ENCODE measurements at places on chromosomes 16 and 17.
A peak's percentile ranks its signal among the peaks of the same experiment; 100 is the strongest.

DNA sequence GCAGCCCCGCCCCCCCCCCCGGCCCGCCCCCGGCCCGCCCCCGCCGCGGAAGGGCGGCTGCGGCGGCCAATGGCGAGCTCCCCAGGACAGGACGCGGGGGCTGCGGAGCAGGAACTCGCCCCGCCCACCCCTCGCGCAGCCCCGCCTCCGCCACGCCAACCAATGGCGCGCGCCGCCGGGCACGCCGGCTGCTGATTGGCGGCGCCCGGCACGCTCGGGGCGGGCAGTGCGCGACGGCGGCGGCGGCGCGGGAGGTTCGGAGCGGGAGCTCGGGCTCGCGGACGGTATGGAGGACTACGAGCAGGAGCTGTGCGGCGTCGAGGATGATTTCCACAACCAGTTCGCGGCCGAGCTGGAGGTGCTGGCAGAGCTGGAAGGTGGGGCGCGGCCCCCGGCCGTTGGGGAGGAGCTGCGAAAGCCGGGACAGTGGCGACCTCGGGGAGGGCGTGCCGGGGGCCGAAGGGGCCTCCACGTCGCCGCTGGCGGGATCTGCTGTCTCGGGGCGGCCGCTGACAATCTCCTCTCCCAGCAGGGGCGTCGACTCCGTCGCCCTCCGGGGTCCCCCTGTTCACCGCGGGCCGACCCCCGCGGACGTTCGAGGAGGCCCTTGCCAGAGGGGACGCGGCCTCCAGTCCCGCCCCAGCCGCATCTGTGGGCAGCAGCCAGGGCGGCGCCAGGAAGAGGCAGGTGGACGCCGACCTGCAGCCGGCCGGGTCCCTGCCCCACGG, at the start of gene CHTF18:
Gene CHTF18, plus strand, starts transcription at position 222 of the 728 bp plus-strand sequence. Its CDS starts 65 bp downstream, at position 287.
- DNase-seq, result peak; percentile 100

DNA sequence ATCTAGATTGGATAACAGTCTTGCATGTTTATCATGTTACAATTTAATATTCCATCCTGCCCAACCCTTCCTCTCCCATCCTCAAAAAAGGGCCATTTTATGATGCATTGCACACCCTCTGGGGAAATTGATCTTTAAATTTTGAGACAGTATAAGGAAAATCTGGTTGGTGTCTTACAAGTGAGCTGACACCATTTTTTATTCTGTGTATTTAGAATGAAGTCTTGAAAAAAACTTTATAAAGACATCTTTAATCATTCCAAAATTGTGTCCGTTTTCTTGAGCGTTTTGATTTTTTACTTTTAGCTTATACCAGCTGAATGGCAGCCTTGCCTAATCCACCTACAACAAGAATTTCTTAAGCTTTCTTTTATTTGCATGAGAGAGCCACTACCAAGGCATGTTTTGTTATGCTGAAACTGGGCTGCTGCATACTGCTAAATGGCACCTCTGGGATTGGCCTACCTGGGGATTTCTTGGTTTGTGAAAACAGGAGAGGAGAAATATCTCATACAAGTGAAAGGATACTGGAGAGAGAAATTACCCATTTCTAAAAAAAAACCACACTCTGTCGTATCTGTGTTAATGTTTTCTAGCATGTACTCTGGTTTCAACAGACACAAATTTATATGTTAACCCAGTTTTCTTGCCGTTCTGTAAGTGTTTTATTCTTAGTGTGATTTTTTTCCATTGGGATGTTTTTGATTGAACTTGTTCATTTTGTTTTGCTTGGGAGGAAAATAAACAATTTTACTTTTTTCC, 52.2 kb downstream of the TUBD1 start:
- no peak for DNase-seq

GRCh38 chr16:79664407-79664806, 63.9 kb upstream of the MAF start:
- DNase-seq, result no peak

DNA sequence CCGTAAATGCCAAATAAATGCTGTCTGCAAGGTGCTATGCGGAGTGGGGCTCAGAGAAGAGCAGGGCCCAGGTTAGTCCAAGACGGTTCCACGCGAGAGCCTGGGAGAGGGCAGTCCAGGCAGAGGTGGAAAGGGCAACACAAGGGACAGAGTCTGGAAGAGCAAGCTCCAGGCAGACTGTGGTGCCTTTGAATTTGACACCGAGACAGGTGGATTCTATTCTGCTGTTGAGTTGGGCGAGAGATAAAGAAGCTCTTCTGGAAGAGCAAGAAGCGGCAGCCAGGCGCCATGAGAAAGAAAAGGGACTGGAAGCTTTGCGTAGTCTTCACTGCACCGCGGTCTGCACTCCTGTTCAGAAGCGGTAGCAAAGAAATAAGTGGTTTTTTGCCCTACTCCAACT, 55.6 kb downstream of the CYTH1 start:
- DNase-seq, result no peak

DNA sequence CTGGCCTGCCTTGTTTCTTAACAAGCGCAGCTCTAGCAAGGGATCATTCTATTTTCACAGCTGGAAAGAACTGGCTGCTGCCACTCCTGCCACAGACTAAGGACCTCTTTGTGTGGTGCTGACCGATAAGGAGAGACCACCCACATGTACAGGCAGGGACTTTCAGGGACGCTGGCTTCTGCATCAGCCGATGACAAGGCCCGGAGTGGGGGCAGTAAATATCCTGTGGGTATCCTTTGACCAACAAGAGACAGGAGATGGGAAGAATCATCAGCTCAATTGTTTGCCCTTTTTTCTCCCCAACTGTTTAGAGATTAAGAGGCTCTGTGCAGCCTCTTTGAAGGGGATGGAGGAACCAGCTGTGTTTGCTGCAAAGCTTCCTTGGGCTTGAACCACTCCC, 9.2 kb upstream of the ITPRIPL2 start:
- DNase-seq, result no peak

DNA sequence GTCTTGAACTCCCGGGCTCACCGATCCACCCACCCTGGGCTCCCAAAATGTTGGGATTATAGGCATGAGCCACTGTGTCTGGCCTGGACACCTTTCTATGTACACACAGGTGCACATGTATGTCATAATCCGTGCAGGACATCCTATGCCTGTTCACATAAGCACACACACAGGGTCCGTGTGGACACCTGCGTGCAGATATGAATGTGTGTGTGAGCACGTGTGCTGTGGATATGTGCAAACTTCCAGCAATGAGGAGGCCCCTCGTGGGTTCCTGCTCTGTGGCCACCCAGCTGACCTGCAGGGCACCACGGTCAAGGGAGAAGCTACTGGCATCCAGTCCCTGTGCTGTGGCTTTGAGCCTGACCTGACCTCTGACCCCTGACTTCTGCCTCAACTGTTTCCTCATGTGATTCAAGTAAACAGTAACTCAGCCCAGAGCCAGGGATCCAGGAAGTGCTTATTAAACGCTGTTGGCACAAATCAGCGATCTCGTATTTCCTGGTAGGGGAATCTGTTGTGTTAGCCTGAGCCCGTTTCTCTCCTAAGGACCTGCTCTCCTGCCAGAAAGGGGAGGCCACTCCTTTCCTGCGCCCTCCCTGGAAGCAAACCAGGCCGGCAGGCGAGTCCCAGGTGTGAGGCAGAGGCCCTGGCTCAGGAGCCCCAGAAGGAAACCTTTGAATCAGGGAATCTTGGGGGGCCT, 6.5 kb downstream of the CPNE7 start:
- no peak for DNase-seq

GRCh38 chr16:84874553-84874952, 54.8 kb downstream of the CRISPLD2 start:
- no peak for DNase-seq

DNA sequence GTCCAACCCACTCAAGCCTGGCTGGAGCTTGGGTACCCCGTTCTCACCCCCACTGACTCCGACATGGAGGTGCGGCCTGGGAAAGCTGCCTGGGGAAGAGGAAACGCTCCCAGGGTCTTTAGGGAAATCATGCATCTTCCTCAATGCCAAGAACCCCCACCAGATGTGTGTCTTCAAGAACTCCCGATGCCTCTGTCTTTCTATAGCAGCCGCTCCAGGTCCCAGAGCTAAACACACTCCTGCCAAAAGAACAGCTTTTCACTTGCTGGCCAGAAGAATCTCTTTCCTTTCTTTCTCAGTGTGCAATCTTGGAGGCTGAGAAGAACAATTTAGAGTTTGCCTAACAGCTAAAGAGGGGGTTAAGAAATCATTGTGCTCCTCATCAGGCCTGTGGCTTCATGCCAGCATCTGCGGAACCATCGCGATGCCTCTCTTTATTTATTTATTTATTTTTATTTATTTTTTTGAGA, 41.1 kb upstream of the MTSS2 start:
- no peak for DNase-seq

DNA sequence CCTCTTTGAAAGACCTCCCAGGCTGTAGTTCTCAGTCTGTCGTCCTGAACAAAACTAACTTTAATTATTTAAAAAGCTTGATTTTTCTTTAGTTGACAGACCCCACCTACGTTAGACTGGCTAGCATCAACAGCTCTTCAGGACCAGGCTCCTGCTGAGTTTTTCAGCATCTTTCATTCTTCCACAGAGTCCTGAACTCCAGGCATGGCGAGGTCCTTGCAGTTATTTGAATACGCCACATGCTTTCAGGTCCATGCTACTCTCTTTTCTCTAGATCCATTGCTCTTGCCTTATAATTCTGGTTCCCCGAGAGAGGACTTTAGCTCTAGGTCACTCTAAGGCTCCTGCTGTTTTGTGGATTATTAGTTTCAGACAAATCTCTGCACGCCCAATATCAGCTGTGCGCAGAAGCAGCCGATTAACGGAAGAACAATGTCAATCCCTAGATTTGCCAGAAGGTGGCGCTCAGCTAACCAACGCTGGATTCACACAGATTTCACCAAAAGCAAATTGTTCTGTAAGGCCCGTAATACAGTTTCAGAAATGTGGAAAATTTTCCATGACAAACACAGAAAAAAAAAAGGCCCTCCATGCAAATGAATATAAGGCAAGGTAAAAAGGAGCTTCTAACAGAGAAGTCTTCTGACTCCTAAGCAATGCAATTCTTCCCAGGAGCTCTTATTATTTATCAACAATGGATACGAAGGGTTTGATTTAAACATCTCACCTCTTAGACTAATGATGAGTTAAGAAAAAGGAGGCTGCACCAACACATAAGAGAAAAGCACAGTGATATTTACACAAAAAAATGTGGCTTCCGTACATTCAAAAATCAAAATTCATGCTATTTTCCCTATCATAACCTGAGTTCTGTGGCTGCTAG, 33.5 kb upstream of the BCO1 start:
- peak; percentile 44 for DNase-seq

- no peak for DNase-seq
Measured at GRCh38 chr16:16166949-16167348, 56.3 kb downstream of the ABCC6 start.

DNA sequence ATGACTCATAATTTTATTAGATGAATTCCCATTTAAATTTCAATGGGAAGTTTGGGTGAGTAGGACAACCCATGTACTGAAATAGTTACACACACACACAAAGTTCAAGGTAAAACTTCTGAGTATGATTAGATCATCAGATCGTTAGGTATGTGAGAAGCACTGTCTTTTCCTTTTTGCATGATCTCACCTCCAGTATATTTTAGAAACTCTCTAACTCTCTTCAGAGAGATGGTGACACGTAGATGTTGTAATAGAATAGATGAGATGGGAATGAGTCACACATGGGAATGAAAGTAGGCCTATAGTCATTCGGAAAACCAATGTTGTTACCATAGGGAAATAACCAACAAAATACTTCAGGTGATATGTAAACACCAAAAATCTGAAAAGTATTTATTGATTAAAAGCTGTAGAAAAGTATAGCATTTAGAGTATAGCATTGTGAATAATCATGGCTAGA, 22.2 kb downstream of the KRT23 start:
- DNase-seq, result no peak

GRCh38 chr17:18938692-18939023, 13.3 kb upstream of the SLC5A10 start:
- no peak for DNase-seq

- no peak for DNase-seq
Measured at GRCh38 chr17:69961501-69962145, 113.4 kb upstream of the KCNJ16 start.

- DNase-seq, result no peak
Measured at GRCh38 chr16:85457366-85457765, 155.8 kb upstream of the GSE1 start.

DNA sequence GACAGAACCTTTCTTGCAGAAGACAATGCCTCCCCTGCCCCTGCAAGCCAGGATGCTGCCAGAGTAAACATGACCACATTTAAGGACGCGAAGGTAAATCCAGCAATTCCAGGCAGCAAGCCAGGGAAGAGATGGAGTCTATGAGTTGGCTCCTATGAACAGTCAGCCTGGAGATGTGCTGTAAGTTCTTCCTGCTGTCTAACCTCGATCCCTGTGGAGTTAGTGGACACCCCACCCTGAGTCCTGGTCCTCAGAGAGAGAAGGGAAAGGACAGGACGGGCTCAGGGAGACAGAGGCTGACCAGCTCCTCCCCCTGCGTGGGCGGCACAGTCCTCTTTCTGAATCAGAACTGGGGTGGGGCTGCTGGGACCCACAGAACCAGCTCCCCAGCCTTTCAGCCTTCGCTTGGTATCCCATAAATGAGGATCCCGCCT, 24.9 kb downstream of the CDC42EP4 start:
- DNase-seq, result no peak

- no peak for DNase-seq
Measured at GRCh38 chr17:41294016-41294415, 8.6 kb downstream of the KRTAP29-1 start.

DNA sequence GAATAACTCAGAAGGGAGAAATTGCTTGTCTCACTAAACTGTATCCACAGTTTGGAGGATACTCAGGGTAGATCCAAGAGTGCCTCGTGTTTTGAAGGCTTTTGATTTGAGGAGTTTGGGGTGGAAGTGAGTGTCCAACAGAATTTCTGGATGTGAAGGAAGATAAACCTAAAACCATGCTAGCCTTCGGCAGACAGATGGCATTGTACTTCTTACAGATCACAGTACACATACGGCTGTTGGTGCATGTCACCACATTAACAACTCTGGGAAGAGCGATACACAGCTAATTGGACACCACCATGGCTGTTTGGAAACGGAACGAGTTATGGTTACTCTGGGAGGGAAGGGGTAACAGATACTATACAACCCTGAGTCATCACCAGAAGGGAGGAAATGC, 420.4 kb downstream of the GRIN2A start:
- no peak for DNase-seq

DNA sequence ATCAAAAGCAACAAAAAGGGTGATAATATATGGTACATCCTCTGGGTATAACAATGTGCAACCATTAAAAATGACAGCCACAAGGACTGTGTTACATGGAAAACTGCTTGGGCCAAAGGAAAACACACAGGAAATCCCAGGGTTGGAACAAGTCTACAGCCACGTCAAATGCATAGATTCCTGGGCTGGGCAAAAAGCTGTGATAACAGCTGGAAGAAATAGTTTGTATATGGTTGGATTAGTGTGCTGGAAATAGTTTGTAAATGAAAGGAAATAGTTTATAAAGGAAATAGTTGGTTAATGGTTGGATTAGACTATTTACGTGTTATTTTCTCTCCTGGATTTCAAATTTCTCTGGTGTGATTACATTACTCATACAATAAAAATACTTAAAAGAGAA, 2.6 kb downstream of the HSD17B2 start:
- no peak for DNase-seq

- DNase-seq, result no peak
Measured at GRCh38 chr17:30559656-30560055, 82.4 kb downstream of the GOSR1 start.
